ENCODE measurements at places on chromosomes 2 and 18.

DNA sequence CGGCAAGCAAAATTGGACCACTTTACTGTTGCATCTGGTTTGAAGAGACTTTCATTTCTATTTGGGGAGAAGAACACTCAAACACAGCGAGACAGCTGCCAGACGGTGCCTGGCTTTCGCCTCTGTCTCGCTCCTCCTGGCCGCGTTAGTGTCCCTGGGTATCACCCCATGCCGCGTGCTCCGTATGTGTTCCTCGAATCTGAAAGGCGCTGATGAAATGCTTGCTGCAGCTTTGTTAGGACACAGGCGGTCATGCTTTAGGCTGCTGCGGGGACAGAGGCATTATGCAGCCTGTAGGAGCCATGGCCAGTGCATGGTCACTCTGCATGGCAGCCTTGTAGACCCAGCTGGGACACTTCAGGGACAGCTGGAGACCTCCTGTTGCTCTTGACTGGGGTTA, 53.9 kb downstream of the LDLRAD4 start:
- no peak for DNase-seq

DNA sequence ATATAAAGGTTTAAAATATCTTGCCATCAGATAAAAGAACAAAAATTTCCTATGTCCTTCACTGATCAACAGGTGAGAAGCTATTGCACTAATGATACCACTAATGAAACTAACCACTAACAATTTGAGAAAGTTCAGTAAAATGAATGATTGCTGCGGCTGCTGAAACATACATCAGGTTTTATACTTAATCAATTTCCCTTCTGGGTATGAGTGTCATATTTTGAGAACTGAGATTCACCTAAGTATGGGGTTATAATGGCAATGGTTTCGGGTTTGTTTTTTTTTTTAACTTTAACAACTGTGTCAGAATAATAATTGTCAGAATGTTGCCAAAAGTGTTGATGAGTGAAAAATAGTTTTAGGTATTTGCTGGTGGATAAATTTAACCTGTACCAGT, 151.3 kb upstream of the SLC39A10 start:
- DNase-seq, result no peak

- DNase-seq, result peak; percentile 72
Measured at GRCh38 chr2:95052307-95052706, 26.8 kb downstream of the MAL start.

- DNase-seq, result no peak
Measured at GRCh38 chr2:42713920-42714319, 50.0 kb downstream of the OXER1 start.

- DNase-seq, result no peak
Measured at GRCh38 chr18:9627642-9628041, 13.3 kb upstream of the PPP4R1 start.

GRCh38 chr2:75319951-75320350, 120.6 kb upstream of the TACR1 start:
- no peak for DNase-seq

GRCh38 chr2:167697948-167698347, 549.4 kb downstream of the STK39 start:
- no peak for DNase-seq

- no peak for DNase-seq
Measured at GRCh38 chr2:41763141-41763540, 284.7 kb upstream of the PKDCC start.

- no peak for DNase-seq
Measured at GRCh38 chr2:210459880-210460279, 16.7 kb downstream of the LANCL1 start.

GRCh38 chr2:127401757-127402695, 14.3 kb upstream of the MAP3K2 start:
- no peak for DNase-seq

- no peak for DNase-seq
Measured at GRCh38 chr2:208415897-208416296, 9.3 kb downstream of the PTH2R start.

GRCh38 chr2:38750011-38750890, 910 bp downstream of the SRSF7 start:
- DNase-seq, result no peak

- no peak for DNase-seq
Measured at GRCh38 chr2:216659276-216659675, 26.1 kb downstream of the IGFBP2 start.

- no peak for DNase-seq
Measured at GRCh38 chr2:151175864-151176263, 85.8 kb downstream of the RBM43 start.

GRCh38 chr2:65834771-65835475, 402.5 kb upstream of the SPRED2 start:
- no peak for DNase-seq

GRCh38 chr2:121161272-121161671, 123.7 kb downstream of the TFCP2L1 start:
- DNase-seq, result no peak

- DNase-seq, result no peak
Measured at GRCh38 chr2:158750458-158751125, 44.5 kb upstream of the DAPL1 start.

- DNase-seq, result no peak
Measured at GRCh38 chr18:39618265-39619003, 2052.8 kb upstream of the CELF4 start.

GRCh38 chr2:196459539-196459938, 180.0 kb upstream of the CCDC150 start:
- DNase-seq, result peak; percentile 14

DNA sequence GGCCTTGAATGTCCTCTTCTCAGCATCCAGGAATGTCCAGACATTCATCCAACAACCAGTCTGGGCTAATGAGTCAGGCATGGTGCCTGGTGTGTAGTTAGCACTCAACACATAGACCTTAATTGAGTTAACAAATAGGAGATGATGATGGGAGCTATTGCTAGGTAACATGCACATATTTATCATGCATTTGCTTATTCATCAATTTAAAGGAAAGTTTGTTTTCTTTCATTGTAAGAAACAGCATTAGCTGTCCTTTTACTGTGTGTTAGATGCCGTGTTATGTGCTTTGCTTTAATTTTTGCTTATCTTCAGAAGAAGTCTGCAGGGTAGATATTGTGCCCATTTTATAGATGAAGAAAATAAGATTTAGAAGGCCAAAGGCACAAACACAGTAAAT, 43.2 kb downstream of the TSN start:
- no peak for DNase-seq

DNA sequence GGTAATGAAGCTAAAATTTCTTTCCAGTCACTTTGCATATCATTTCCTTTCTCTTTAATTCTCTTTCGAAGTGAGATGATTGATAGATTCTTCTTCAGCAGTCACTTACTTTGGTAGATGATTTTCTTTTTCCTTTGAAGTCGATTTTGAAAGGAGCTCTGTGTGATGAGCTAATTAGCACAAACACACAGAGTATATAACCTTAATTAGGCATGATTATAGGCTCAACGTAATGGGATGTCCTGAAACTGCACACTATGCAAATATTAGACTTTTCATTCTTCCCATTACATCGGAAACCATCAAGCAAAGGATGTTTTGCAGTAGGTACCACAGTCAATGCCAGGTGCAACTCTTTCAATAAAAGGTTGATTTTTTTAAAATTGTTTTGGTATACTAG, 6.4 kb upstream of the CTLA4 start:
- no peak for DNase-seq

DNA sequence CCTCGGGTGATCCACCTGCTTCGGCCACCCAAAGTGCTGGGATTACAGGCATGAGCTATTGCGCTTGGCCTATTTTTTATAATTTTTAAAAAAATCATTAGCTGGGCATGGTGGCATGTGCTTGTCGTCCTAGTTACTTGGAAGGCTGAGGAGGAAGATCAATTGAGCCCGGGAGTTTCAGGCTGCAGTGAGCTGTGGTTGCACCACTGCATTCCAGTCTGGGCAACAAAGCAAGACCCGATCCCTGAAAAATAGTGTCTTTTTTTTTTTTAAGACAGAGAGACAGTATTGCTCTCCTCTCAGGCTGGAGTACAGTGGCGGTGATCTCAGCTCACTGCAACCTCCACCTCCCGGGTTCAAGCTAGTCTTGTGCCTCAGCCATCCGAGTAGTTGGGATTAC, 4.8 kb downstream of the SSB start:
- DNase-seq, result no peak

- no peak for DNase-seq
Measured at GRCh38 chr2:69546646-69547045, 96.9 kb downstream of the AAK1 start.

GRCh38 chr2:166775176-166775575, 113.1 kb upstream of the XIRP2 start:
- DNase-seq, result no peak

DNA sequence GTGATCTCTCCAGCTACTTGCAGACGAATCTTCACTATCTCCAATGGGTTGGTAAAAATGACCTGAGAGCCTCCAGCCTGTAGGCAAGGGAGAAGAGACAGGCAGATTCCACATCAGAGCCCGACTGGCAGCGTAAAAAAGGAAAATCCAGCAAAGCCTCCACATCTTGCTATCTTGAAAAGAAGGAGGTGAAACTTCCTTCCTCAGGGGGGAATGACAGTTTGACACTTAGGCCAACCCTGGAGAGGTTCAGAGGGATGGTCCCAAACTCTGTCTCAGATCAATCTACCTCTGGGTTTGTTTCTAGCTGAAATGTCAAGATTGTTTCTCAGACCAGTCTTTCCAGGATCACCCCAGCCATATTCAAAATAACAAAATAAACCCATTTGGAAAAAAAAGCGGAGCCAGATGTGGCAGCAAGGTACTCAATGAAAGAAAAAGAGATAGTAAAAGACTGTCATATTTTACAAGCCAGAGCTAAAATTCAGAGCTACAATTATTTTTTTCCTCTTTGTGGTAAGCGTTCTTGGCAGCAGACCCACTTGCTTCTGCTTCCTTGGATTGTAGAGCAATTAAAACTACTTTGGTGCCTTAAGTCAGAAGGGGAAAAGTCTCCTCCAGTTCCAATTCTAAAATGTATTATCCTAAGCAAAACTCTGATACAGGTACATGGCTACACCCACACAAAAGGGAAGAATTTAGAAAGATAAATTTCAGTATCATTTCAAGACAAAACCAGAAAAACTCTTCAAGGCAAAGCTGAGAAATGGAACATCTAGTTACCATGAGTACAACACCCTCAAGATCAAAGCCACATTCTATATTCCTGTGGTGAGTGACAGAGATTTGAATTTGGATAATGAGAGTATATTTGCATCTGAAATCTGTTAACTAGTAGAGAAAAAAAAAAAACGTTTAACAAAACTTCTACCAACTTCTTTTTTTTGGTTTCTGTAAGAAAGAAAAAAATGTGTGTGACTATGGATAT, 100.1 kb downstream of the SLC25A12 start:
- DNase-seq, result no peak

GRCh38 chr2:188320861-188321260, 29.2 kb downstream of the GULP1 start:
- DNase-seq, result no peak

DNA sequence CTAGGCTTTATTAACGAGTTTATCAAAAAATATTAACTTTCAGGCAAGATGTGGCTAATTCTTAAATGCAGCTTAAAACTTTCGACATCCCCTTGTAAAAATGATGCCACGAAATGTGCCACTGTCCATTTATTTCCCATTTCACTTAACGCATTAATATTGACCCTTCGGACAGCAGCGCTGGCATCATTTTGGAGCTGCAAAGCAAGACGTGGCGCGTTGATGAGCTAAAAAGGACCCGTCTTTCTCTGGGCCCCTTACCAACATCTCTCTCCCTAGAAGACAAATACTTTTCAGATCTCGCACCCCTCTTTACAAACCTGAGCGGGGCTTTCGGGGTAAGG, 367.9 kb downstream of the MTX2 start:
- DNase-seq, result no peak

GRCh38 chr2:23566241-23567142, 181.5 kb downstream of the KLHL29 start:
- no peak for DNase-seq

DNA sequence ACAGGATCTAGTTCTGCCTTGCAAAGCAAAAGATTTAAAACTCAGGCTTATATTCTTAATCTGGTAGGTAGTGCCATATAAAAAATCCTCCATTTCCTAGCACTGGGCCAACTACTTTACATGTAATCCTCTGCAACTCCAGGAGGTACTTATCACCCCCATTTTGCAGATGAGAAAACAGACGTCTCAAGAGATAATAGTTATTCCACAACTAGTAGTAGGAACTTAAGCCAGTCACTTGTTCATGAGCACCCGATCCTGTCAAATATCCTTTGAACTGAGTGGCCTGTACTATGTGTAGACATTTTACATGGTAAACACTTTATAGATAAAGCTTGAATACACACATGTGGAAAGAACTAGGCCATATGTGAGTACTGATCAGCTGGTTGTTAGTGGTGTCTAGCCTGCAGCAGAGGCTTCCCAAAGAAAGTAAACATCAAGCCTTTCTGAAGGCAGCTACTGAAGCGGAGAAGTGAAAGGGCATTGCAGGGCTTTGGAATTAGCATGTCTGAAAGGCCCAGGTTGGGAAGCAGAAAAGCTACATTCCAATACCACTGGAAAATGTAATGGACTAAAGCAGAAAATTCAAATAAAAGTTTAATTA, 48.0 kb downstream of the NAB1 start:
- no peak for DNase-seq

DNA sequence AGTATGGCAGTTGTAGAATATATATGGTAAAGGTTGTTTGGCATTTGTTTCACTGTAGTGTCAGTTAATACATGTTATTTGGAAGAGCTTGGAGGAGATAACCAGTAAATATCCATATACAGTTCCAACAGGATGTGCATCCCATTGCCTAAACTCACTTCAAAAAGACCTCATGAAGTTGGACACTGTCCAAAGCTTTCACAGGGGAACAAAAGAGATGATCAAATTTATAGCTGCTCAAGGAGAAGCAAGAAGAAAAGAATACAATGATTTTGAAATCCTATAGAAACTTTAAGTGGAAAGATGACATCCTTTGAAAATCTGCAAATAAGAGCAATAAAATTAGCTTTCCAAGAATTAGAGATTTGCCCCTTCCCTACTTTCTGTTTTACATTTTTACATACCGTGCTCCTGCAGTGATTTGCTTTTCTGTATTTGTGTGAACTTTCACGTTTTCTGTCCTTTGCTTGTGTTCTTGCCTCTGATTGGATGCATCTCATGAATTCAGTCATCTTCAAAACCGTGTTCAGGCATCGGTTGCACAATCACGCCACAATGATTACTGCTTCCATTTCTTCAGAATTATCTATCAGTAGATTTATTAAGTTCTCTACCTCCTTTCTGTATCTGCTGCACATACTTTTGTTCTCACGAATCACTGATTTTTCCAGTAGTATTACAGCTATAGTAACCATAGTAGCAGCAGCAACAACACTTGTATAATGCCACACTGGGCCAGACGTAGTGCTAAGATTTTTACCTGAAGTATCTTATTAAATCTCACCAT, 83.8 kb downstream of the PARD3B start:
- DNase-seq, result no peak

DNA sequence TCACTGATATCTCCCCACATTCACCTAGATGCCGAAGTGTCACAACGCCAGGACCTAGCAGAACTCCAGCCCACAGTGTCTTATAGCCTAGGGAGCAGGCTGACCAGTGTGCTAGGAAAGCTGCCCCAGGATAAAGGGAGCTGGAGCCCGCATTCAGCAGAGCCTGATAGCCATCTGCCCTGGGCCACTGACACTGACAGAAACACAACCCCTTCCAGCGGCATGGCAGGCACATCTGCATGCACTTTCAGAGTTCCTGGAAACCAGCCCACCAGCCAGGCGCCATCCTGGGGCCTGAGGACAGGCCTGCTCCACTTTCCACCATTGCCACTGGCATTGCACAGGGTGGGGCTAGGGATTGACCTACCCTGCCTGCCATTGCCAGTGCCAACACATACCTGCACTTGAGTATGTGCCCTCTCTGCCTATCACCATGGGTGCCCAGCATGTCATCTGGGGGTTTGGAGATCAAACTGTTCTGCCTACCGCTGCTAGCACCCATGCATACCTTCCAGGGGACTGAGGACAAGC, 290.1 kb upstream of the KLHL14 start:
- no peak for DNase-seq

- no peak for DNase-seq
Measured at GRCh38 chr2:175557810-175558377, 376.4 kb upstream of the ATP5MC3 start.

All from kidney epithelial cell (primary cell).